OCI-LY7 (cell line): ENCODE measurements at places on chromosomes 5 and 9. TPM values are rescaled to one million over a fixed set of nuclear protein-coding genes. Genes with fewer than 3 reads are reported as not detected.

Gene SLC36A3
- not detected in 2 replicates for total RNA-seq

Gene TSLP
- total RNA-seq: not detected in 2 replicates

Gene ANKRD34B
- not detected in 2 replicates for total RNA-seq

Gene TRPM3
- total RNA-seq: not detected in 2 replicates

- DNase-seq: peak; percentile 8
Measured at GRCh38 chr9:2367970-2368369, 253.6 kb upstream of the VLDLR start.

GRCh38 chr9:130327070-130327780, 61.7 kb downstream of the HMCN2 start:
- DNase-seq: no peak

GRCh38 chr5:98768160-98768959, 5.1 kb upstream of the RGMB start:
- peak; percentile 51 for DNase-seq

- DNase-seq: no peak
Measured at GRCh38 chr9:18189871-18190670, 283.9 kb upstream of the ADAMTSL1 start.

GRCh38 chr9:127488946-127489345, 37.6 kb downstream of the LRSAM1 start:
- no peak for DNase-seq

- no peak for DNase-seq
Measured at GRCh38 chr5:16901021-16901644, 35.0 kb downstream of the MYO10 start.

GRCh38 chr9:33065157-33066076, 11.1 kb downstream of the SMU1 start:
- DNase-seq: peak; percentile 35

DNA sequence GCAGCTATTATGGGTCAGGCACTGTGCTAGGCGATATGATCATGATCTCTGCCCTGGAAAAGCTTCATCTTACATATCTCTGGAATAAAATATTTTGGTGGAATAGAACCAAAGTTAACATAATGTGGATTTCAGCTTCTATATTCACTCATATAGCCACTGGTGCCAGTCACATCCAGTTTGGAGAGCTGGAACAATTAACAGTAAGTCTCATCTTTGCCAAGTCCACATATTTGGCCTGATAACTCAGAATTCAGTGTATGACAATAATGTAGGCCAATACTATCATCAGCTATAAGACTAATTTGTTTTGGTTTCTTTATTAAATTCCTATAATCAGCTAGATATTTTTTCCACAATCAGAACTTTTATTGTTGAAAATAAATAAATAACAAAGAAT, 5.9 kb upstream of the FAM13B start:
- no peak for DNase-seq

DNA sequence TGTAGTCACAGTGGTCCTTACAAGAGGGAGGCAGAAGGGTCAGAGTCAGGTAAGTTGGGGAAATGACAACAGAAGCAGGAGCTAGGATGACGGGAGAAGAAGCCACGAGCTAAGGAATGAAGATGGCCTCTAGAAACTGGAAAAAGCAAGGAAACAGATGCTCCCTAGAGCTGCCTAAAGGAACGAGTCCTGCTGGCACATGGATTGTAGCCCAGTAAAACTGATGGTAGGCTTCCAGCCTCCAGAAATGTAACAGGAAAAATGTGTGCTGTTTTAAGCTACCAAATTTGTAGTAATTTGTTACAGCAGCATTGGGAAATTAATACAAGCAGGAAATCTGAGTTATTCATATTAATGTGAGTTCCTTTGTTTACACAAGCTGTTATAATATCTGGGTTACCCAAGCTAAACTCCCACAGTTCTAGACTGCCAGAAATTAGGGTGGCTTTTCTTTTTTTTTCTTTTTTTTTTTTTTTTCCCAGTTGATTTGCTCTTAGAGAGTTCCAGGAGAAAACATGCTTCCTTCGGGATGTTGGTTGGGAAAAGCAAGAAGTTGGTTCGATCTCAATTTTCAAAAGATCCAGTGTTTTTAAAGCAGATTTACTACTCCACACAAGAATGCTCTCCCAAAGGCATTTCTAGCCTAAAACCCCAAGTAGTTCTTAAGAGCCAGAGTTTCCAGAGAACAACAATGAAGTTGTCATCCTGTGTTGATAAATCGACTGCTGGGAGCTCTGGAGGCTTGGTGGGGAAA, 400.0 kb upstream of the SLC24A2 start:
- no peak for DNase-seq

DNA sequence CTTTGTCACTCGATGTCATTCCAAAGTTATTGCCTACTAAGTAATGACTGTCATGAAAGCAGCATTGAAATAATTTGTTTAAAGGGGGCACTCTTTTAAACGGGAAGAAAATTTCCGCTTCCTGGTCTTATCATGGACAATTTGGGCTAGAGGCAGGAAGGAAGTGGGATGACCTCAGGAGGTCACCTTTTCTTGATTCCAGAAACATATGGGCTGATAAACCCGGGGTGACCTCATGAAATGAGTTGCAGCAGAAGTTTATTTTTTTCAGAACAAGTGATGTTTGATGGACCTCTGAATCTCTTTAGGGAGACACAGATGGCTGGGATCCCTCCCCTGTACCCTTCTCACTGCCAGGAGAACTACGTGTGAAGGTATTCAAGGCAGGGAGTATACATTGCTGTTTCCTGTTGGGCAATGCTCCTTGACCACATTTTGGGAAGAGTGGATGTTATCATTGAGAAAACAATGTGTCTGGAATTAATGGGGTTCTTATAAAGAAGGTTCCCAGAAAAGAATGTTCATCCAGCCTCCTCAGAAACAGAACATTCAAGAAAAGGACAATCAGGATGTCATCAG, 11.3 kb downstream of the TLR4 start:
- no peak for DNase-seq

- DNase-seq: no peak
Measured at GRCh38 chr5:61916621-61917620, 389.1 kb upstream of the KIF2A start.

GRCh38 chr9:131875828-131876485, 136.1 kb upstream of the RAPGEF1 start:
- no peak for DNase-seq

DNA sequence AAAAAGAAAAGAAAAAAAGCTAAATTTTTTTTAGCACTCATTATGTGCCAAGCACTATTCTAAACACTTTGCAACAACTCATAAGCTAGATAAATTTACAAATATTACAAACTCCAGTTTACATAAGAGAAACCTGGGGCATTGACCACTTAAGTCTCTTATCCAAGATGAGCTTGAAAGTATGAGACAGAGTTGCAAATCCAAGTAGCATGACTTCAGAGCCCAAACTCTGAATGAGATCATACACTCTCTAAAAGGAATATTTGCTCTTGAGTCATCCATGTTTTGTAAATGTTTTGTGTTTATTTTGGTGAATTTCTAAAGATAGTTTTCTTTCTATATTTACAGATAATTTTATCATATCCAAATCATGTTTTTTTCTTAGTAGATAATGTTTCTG, 4.0 kb upstream of the SHOC1 start:
- DNase-seq: no peak

- no peak for DNase-seq
Measured at GRCh38 chr9:26415528-26415927, 477.1 kb downstream of the CAAP1 start.

DNA sequence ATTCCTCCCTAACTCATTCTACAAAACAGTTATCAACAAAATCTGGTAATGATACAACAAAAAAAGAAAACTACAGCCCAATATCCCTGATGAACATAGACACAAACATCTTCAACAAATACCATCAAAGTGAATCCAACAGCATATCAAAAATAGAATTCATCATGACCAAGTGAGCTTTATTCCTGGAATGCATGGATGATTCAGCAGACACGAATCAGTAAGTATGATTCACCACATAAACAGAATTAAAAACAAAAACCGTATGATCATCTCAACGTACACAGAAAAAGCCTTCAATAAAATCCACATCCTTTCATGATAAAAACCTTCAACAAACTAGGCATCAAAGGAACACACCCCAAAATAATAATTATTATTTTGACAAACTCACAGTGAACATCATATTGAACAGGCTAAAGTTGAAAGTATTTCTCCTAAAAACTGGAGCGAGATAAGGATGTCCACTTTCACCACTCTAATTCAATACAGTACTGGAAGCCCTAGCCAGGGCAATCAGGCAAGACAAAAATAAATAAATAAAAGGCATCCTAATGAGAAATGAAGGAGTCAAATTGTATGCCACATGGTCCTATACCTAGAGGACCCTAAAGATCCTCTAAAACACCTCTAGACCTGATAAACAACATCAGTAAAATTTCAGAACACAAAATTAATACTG, 305.1 kb upstream of the RGMB start:
- no peak for DNase-seq

- DNase-seq: no peak
Measured at GRCh38 chr9:77826621-77827020, 178.5 kb upstream of the GNA14 start.

- DNase-seq: no peak
Measured at GRCh38 chr5:69137807-69138206, 29.1 kb upstream of the CCNB1 start.

DNA sequence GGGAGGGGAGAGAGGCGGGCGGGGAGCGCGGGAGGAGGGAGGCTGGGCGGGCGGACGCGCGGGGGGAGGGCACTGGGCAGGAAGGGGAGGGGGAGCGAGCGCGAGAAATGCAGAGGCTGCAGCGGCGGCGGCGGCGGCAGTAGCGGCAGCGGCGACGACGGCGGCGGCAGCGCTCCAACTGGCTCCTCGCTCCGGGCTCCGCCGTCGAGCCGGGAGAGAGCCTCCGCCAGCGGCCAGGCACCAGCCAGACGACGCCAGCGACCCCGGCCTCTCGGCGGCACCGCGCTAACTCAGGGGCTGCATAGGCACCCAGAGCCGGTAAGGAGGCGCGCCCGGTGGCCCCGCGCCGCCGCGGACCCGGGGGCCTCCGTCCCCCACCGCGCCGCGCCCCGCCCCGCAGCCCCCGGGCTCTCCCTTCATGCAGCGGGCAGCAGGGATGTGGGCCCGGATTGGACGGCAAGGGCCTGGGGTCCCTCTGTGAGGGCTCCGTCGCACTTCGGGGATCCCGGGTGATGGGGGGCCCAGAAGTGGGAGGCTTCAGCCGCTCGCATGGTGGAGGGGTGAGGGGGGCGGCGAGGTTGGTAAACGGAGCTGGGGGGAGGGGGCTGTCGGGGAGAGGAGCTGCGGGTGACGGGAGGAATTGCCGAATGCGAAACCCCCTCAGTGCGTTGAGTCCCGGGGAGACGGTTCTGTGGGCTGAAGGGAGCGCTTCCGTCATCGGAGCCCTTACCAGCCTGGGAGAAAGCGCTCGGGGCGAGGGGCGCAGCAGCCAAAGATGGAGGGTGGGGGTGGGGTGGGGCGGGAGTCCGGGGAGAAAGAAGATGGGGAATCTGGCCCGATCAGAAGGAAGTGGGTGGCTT, at the start of gene BASP1:
TSS of gene BASP1 (plus strand) at position 139 of the 860 bp plus-strand sequence. CDS start 57,586 bp downstream, outside the sequence.
- DNase-seq: peak; percentile 85

DNA sequence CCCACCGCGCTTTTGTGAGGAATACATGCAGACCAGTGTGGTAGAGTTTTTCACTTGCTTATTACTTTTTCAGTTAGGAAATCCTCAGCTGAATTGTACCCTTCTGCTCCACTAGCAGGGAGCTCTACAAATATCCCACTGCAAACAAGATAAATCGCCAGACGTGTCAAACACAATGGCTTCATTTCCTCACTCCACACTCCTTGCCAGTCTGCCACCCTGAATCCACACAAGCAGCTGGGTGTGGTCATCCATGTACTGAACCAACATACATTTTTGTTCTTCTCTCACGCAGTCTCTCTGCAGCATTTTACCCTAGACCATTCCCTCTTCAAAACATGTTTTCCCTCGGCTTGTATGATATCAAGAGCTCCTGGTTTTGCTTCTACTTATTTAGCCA, 3.7 kb upstream of the ROR2 start:
- DNase-seq: no peak

DNA sequence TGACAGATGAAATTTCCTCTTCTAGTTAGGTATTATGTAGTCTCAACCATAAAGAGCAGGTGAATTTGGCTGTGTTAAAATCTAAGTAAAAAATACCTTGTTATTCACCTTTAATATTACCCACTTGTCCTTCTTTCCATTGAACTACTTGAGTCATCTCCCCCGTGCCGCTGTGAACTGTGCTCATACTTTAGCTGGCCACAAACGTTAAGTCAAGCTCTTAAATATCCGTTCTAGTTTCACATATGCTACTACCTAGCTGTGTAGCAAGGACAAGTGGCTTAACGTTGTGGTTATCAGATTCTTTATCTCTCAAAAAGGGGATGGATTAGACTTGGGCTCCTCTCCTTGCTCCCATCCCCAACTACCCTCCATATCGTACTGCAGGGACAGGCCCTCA, 110.4 kb downstream of the EFNA5 start:
- DNase-seq: no peak

DNA sequence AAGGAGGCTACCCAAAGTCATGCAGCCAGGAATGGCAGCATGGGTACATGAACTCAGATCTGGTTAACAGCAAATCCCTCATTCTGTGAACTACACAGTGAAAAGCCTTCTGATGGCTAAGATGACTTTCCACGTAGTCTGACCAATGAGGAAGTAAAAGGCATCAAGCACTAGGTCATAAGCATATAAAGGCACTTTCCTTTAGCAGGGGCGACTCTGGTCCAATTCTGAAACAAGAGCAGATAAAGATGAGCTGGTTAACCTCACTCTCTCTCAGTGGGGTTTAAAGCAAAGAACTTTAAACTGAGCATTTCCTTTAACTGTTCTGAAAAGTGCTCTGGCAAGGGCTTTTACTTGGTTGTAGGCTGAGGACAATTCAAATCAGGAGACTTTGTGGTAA, 21.1 kb downstream of the PSMB7 start:
- DNase-seq: no peak

DNA sequence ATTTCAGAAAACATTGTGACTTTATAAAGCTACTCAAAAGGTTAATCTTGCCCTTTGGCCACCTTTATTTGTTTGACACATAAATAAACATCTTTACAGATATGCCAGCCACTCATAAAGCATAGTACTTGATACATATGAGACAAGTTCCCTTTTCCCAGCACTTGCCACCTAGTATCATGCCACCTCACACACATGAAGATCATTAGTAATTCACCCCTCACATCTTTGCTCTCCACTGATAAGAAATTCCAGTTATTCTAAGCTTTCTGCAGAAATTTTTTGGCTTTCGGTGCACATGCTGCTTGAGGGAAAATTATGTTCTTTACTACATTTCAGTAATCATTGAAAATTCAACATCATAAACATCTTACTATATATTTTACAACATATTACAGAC, 59.1 kb downstream of the DEPDC1B start:
- DNase-seq: no peak
